Dorsolateral prefrontal cortex (tissue), 122 donors: ENCODE measurements at places on chromosomes 4 and X. TPM values are rescaled to one million over a fixed set of nuclear protein-coding genes. Genes with fewer than 3 reads are reported as not detected.

DNA sequence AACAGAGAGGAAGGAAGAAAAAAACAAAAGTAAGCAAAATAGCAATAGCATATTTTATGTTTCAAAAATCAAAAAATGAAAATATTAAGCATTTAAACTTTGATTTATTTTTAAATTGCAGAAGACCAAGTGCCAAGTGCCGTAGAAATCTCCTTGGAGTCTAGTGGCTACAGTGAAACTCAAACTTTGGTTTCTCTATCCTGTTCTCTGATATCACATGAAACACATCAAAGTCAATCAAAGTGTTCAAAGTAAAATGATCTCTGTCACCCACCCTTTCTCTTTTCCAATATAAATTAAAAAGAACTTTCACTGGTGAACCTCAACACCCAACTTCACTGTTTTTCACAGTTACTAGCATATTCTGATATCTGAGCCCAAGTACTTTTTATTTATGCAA, 81.1 kb downstream of the HADH start:
- DNase-seq = no peak

DNA sequence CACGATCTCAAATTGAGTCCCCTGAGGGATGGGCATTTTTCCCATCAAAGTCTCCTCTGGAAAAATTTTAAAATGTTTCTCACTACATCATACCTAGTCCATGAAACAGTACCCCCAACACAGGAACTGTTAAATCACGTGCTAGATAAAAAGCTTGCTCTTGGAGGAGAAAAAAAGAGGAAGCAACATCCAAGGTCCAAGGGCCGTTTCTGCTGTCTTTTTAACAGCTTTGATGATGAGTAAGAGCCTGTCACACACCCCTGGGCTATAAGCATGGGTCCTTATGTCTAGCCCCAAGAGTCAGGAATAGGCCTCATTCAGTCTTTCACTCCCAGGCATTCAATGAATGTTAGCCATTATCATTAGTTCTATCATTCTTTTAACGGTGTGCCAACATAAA, 128.9 kb downstream of the SH3KBP1 start:
- DNase-seq = no peak

Gene GRIA2
- total RNA-seq = 507 TPM

Gene BMPR1B
- 43.7 TPM for total RNA-seq

GRCh38 chr4:153652051-153652784, 31.9 kb upstream of the TLR2 start:
- DNase-seq = no peak

DNA sequence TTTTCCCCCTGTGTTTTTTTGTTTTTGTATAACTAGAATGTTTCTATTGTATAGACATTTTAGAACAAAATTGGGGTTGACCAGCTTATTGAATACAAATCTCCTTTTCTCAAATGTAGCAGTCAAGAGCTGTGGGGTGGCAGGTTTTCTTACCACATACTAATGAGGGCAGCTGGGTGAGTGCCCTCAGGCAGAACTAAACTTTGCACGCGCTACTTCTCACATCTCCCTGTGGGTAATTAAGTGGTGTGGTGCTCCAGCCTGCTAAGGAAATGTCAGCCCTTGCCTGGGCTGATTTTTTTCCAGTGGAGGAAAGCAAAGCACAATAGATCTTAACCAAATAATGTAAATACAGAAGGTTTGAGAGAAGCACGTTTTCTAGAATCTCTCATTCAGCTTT, 717.6 kb upstream of the TENM3 start:
- DNase-seq = no peak

GRCh38 chr4:111362941-111363361, 740.1 kb upstream of the PITX2 start:
- no peak for DNase-seq

DNA sequence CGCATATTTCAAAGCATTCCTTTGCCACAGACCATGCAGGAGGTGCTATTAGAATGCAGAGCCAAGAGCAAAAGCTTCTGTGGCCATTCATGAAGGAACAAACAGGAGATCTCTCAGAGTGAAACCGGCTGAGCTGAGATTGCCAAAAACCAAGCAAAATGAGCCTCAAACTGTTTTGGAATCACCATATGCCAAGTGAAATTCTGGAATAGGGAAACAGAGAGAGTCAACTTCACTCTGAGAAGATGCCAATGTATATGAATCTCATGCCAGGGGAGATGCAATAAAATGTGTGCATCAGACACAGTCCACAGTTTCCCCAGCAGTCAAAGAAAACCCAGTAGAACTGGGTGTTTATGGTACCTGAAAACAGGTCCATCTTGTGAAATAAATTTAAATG, 42.3 kb downstream of the SRPX start:
- no peak for DNase-seq

Gene P2RY10
- not detected for total RNA-seq

Gene TEX28
- total RNA-seq = not detected

GRCh38 chr4:165335163-165335703, 7.8 kb downstream of the MSMO1 start:
- DNase-seq = no peak

GRCh38 chrX:11355259-11355909, 62.2 kb downstream of the AMELX start:
- DNase-seq = no peak

- no peak for DNase-seq
These were observed 184.9 kb downstream of the AFAP1 start for GRCh38 chr4:7754565-7755262.

DNA sequence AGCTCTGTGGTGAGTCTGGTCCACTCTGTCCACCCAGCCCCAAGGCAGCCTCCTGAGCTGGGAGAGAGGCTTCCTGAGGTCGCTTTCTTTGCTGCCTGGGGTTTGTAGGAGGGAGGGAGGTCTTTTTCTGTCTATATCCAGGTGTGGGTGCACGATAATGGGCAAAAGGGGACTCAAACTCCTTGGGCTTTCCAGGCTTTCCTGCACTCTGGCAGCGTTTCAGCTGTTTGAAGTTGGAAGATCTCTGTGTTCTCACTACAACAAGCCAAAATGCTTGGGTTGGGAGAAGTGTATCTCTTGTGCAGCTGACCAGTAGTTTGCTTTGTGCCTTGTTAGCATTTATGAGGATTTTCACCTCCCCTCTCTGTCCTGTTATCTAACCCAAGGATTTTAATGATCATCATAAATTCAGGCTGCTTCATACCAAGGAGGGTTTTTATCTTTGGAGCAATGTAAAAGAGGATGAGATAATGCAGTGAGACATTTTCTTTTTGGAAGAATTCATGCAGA, 126.3 kb downstream of the REPS2 start:
- no peak for DNase-seq

Gene GPR78
- not detected for total RNA-seq

DNA sequence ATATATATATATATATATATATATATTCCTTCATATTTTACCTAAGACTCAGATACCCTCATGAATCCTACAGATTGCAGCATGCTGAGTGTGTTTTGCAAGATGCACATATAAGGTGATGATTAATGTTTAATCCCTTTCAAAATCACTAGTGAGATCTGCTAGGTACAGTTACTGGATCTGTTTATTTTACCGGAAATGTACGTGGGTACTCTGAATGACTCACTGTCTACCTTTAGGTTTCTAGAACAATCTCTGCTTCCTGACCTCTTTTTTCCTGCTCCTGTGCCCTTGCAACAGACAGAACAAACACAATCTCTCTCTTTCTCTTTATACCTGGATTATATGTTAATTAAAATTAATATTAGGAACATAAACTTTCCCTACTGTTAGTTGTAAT, 379.6 kb downstream of the FAM133A start:
- DNase-seq = no peak

Gene AWAT2
- total RNA-seq = not detected

GRCh38 chrX:98362630-98363029, 1478.9 kb downstream of the RPA4 start:
- no peak for DNase-seq

Gene ERAS
- total RNA-seq = 0.84 TPM

- no peak for DNase-seq
These were observed 50.1 kb downstream of the CRLF2 start for GRCh38 chrX:1162119-1162916.

Gene CDS1
- 21.5 TPM for total RNA-seq

DNA sequence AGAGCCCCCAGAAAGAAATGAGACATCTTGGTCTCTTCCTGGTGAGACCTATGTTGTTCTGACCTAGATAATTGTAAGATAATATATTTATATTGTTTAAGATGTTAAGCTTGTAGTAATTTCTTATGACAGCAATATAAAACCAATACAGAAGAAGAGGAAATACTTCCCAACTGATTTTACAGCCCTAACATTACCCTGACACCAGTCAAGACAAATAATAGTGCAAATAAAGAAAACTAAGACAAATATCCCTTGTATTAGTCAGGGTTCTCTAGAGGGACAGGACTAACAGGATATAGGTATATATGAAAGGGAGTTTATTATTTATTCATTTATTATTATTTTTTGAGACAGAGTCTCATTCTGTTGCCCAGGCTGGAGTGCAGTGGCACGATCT, 18.7 kb downstream of the TCEAL8 start:
- no peak for DNase-seq
